Activated T-helper 1 cell treated with anti-CD3 and anti-CD28 coated beads, Interleukin-2, amount 50 U/mL, for 16 hours (primary cell): ENCODE measurements at places on chromosomes 16 and 17.

- no peak for DNase-seq
Observed at GRCh38 chr16:85869206-85869605, 29.8 kb upstream of the IRF8 start.

- DNase-seq, result no peak
Observed at GRCh38 chr17:77833769-77834168, 124.7 kb upstream of the TNRC6C start.

DNA sequence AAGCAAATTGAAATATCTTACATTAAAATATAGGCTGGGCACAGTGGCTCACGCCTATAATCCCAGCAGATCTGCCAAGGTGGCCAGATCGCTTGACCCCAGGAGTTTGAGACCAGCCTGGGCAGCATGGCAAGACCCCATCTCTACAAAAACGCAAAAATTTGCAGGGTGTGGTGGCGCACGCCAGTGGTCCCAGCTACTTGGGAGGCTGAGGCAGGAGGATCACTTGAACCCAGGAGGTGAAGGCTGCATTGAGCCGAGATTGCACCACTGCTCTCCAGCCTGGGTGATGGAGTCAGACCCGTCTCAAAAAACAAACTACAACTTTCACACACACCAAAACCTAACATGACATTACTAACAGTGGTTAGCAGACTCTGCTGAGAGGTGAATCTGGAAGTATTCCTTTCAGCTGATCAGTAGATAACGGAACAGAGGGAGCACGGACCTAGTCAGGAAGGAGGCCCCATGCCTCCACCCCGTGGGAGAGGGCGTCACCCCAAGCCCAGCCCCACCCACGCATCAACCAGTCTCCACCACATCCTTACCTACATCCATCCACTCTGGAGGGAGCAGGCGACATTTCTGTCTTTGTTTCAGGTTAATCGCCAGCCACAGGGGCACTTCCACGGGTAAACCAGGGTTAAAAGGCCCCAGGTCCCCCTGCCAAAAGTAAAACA lies 1.7 kb downstream of the GINS2 start:
- no peak for DNase-seq

GRCh38 chr16:73285436-73286201 lies 237.7 kb upstream of the ZFHX3 start:
- DNase-seq, result no peak

DNA sequence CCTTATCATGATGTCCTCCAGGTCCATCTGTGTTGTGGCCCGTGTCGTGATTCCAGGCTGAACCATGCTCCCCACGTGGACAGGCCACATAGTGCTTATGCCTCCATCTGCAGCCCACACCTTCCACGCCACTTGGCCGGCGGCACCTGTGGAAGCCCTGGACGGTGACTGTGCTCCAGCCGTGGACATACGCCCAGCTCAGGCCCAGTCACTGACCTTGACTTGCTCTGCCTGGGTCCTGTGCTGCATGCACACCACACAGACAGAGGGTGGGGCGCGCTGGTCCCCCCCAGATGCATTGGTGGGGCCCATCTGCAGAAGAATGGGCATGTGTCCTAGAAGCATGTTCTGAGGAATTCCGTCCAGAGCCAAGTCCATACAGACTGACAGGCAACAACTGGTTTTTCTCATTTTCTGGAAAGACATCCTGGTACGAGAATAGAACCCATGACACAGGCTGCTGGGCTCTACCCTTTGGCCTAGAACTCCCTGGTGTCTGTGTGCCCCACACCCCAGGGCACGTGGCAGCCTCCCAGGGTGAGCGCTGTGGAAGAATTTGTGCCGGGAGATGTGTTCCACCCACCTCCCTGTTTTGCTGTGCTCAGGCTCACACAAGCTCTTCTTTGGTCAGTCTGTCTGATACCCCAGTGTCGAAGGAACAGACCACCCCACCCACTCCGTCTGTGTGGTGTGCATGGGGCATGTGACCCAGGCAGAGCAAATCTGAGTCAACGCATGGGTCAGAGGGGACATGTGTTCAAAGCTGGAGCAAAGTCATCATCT lies 39.5 kb downstream of the GPT2 start:
- DNase-seq, result no peak

DNA sequence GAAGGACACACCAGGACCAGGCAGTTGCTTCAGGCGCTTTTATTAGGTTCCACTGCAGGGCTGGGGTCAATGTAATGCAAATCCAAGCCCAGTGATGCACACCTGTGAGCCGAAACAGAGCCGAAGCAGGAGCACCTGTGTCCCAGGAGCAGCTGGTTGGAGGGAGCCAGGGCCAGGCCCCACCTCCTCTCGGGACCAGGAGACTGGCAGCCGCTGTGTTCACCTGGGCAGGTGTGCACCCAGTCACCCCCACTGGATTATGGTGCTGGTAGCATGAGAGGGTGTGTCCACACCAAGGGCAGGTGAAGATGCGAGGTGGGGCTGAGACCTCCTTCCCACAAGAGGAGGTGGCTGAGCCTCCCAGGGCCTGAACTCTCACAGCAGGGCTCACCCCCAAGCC lies 4.7 kb upstream of the FAAP100 start:
- no peak for DNase-seq

DNA sequence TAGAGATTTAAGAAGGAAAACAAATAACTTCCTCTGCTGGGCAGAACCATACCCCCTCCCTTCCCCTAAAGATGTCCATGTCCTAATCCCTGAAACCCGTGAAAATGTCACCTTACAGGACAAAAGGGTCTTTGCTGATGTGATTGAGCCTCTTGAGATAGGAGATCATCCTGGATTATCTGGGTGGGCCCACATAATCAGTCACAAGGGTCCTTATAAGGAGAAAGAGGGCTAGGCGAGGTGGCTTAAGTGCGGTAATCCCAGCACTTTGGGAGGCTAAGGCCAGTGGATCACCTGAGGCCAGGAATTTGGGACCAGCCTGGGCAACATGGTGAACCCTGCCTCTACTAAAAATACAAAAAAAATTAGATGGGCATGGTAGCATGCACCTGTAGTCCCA lies 12.0 kb upstream of the SLC39A11 start:
- no peak for DNase-seq

DNA sequence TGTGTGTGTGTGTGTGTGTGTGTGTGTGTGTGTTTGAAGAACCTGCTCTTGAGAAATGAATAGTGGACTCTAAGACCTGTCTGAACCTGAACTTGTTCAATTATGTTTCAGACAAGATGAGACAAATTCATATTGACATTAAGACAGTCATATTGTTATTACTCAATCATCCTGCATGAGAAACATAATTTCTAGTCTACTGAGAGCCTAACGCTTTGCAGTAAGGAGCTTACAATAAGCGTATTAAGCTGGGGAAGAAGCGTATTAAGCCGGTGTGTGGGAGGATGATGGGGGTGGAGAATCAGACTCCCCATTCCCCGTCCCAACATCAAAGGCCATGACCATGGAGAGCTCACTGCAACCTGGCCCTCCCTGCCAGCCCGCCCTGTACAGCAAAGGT lies 22.4 kb upstream of the MNT start:
- DNase-seq, result no peak
